Brain (organoid and tissue), 16 donors: ENCODE measurements at places on chromosomes 7 and 10.

DNA sequence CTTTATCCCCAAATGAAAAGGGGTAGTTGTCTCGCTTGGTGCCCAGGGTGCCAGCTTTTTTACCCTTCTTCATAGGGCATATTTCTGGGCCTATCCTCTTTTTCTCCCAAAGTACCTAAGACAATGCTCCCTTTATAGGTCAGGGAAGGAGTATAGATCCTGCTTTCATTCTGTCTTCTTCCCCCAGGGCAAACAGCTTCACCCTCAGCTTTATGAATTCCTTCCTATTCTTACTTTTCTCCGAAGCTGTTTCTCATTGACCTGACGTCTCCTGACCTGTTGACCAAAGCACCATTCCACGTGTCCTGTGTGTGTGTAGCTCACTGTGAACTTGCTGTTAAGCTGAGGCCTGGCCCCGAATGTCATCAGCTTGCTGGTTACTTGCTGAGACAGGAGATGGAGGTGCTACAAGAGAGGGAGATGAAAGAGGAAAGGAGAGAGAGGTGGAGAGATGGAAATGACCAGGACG is 48.9 kb downstream of the PYROXD2 start:
- DNase-seq = no peak

GRCh38 chr10:49298671-49298982 is 343 bp upstream of the C10orf71 start:
- no peak for DNase-seq

DNA sequence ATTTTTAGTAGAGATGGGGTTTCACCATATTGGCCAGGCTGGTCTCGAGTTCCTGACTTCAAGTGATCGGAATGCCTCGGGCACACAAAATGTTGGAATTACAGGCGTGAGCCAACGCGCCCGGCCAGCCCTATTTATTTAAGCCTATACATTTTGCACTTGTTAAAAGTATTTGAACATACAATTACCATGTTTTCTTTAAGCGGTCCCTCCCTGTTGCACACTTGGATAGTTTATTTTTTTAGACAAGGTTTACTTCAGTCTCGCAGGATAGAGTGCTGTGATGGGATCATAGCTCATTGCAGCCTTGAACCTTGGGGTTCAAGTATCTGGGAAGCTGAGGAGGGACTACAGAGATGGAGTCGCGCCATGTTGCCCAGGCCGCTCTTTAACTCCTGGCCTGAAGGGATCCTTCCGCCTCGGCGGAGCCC is 35.7 kb upstream of the SRRM3 start:
- DNase-seq = no peak

DNA sequence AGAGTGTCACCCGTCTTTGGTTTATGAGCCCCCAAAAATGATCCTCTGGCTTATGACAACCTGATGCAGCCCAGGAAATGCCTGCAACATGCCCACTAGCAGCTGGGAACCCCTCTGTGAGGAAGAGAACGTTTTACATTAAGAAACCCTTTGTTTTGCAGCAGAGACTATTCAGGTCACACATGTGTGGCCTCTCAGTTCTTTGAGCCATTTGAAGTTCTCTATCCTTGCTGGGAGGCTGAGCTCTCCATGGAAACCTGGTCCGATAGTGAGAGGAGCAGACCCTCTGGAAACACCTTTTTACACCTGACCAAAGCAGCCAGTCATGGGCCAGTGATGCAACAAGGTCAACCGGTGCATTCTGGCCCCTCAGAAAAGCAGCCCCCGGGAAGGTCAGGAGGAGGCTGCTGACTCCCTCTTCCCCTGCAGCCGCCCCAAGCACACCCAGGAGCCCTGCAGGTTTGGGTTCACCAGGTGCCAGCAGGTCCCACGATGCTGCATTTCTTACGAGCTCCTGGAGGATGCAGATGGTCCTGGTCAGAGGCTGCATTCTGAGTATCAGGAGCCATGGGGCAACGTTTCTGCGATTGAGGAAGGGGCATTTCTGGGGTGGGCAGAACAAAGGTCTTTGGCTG is 134.3 kb downstream of the ZMYND11 start:
- DNase-seq = no peak

- no peak for DNase-seq
Observed at GRCh38 chr10:77248104-77248790, 389.4 kb downstream of the KCNMA1 start.

DNA sequence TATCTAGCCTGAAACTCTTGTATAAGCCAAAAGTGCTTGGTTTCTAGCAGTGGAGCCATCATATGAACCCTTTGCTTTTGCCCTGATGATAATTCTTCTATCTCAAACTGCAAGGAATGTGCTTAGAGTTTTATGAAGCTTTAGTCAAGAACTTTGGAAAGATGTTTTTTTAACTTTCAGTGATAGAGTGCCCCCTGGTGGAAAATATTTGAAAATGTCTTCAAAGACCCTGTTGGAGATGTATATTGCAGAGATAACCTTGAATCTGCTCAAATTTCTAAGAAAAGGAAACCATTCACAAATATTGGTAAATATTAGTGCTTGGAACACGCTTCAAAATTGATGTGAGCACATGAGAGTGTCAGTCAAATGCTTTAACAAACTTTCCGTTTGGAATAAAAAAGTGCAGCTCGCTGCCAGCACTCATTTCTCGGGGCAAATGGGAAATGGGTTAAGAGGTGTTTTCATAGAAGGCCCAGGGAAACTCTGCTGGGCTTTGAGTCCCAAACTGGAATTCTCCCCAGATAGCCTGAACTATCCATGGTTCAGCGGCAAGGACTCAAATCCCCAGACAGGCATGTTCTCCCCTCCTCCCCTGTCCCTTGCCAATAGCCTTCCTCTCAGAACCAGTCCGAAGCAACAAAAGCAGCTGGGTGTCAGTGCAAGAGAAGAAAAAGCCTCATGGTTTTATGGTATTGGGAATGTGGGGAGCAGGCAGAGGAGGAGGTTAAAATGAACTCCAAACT is 129.3 kb downstream of the MYOF start:
- peak; percentile 82 for DNase-seq

DNA sequence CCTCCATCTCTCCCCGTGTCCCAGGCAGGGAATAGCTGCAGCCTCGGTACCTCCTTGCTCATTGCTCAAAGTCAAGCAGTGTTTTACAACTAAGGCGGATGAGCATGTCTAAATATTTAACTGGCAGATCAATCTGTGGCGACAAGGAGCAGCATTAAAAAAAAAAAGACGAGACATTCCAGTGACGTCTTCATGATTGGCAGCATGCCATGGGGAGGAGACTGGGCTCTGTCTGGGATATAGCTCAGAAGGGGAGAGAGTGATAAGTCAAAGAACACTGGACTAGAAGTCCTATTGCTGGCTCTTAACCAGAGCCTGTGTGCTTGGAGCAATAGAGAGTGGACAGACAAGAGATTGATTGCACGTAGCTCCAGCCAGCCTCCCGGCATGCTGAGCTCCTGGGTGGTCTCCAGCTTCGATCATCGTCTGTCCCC is 287.5 kb upstream of the PODXL start:
- DNase-seq = peak; percentile 83

GRCh38 chr7:137453356-137453755 is 109.8 kb upstream of the PTN start:
- DNase-seq = peak; percentile 45

DNA sequence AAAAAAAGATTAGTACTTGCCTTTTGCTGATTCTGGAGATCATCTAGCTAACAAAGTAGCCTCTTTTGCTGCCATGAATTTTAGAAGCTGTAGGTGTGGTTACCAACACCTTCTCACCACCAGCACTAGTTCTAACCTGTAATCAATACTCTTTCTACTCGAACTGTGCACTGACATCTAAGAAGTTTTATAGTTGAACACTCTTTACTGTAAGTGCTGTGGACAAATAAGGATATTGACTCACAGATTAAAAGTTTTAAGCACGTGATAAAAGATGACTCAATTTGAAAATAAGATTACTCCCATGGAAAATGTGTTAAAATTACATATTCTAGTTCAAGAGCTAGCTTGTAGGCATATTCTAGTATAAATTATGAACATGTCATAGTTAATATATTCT is 89.9 kb downstream of the REEP3 start:
- no peak for DNase-seq

- DNase-seq = no peak
Observed at GRCh38 chr7:5429857-5430611, 6.4 kb upstream of the TNRC18 start.
